Thoracic aorta (tissue), 2 donors: ENCODE measurements at places on chromosomes 7 and 10. TPM values are rescaled to one million over a fixed set of nuclear protein-coding genes. Genes with fewer than 3 reads are reported as not detected.

SLC39A12 gene
- 0.14 TPM for total RNA-seq

GRM3 gene
- total RNA-seq, result not detected

GRCh38 chr10:63935705-63936104 lies 414.5 kb downstream of the REEP3 start:
- DNase-seq, result no peak

- no peak for DNase-seq
Observed at GRCh38 chr7:2023877-2024566, 208.7 kb downstream of the MAD1L1 start.

DNA sequence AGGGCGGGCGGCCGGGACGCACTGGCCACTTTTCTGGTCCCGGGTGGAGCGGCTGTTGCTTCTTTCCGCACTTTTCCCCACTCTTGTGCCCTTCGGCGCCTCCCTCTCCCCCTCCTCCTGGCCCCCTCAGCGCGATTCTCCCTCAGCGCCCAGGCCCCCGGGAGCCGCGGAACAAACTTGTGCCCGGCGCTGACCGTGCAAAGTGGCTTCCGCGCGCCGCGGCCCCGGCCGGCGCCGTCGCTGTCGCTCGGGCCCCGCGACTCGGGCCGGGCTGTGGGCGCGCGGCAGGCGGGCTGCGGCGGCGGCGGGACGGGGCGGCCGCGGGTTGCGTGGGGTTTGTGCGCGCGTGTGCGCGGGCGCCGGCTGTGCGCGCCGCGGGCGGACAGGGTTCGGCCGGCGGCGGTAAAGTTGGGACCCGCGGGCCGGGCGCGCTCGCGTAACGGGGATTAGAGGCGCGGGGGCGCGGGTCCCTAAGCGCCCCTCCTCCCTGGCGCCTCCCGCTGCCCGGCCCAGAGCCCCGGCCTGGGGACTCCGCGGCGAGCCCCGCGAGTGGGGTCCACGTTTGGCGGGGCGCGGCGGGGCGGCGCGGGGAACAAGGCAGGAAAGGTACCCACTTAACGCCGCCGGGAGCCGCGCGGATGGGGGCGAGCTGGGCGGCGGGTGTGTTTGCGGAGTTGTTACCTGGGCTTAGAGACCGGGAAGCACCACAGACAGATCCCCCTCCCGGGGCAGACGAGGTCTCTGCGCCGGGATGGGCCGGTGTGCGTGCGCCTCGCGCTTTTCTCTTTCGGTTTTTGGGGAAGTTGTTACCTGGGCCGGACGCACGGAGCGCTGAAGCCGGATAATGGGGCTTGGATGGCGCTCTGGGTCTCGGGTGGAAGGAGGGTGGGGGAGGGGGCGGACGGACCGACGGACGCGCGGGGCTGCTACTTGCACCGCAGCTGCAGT lies 860 bp downstream of the ZEB1 start:
- DNase-seq, result no peak

DNA sequence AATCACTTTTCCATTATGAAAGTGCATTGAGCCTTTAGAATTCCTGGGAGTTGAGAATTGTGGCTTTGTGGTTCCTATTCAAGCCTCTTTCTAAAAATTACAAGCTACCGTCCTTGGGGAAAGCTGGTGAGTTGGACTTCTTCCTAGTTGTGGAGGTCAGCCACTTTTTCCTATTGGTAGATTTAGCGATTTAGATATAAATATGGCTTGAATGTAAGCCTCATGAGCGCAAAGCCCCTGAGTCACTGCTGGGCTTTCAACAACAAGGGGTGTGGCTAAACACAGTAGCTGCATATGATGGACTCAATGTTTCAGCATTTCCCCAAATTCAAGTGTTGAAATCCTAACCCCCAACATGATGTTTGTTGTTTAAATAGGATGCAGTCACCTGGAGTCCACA lies 150.0 kb upstream of the IGFBP3 start:
- no peak for DNase-seq
